ENCODE measurements at places on chromosomes 12 and 14.

- no peak overlapping the region for H3K4me3 ChIP-seq
- no peak overlapping the region for H3K27ac ChIP-seq
- peaks cover 5% of the 10 kb centered on the region for H3K36me3 ChIP-seq
Measured at GRCh38 chr12:31715283-31715825, 13.5 kb downstream of the AMN1 start.

DNA sequence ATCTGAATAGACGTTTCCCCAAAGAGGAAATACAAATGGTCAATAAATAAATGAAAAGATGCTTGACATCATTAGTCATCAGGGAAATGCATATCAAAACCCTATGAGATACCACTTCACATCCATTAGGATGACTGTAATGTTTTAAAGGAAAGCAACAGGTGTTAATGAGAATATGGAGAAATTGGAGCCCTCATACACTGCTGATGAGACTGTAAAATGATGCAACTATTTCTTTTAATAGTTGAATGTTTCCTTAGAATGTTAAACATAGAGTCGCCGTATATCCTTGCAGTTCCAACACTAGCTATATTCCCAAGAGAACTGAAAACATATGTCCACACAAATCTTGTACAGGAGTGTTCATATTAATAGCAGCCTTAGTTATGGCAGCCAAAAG is 133.2 kb downstream of the SLC38A4 start:
- no peaks in the 10 kb centered on the region for H3K36me3 ChIP-seq
- H3K27me3 ChIP-seq: no peaks in the 10 kb centered on the region
- DNase-seq: no peak
- H3K27ac ChIP-seq: no peak overlapping the region
- H3K4me1 ChIP-seq: no peaks in the 10 kb centered on the region

- no peak overlapping the region for H3K4me3 ChIP-seq
- no peaks in the 10 kb centered on the region for H3K36me3 ChIP-seq
- no peaks in the 10 kb centered on the region for H3K4me1 ChIP-seq
- no peaks in the 10 kb centered on the region for H3K27me3 ChIP-seq
- DNase-seq: no peak
Measured at GRCh38 chr14:22656226-22656625, 12.1 kb upstream of the OR6J1 start.

GRCh38 chr12:94445662-94446061 is 14.0 kb downstream of the CEP83 start:
- no peaks in the 10 kb centered on the region for H3K4me1 ChIP-seq
- H3K36me3 ChIP-seq: no peaks in the 10 kb centered on the region
- H3K27ac ChIP-seq: no peak overlapping the region
- DNase-seq: no peak
- no peaks in the 10 kb centered on the region for H3K27me3 ChIP-seq
- H3K4me3 ChIP-seq: no peak overlapping the region

GRCh38 chr14:91947475-91948184 is at the start of gene FBLN5:
Gene FBLN5 (minus strand): TSS chr14:91947694. CDS start chr14:91947229, 465 bp downstream.
- peak within 1 kb of the TSS; percentile 55 for H3K4me3 ChIP-seq
- peaks cover 11% of the 10 kb centered on the region for H3K27me3 ChIP-seq
- H3K36me3 ChIP-seq: no peaks in the 10 kb centered on the region

Measured in spinal cord (tissue), 10 donors.